Cerebellar cortex (tissue), 1 donor: ENCODE measurements at places on chromosomes 3 and 15.

GRCh38 chr3:141963301-141963700 is 86.9 kb downstream of the ATP1B3 start:
- no peak for DNase-seq

GRCh38 chr3:53730576-53730975 is 115.6 kb downstream of the CHDH start:
- peak; percentile 65 for DNase-seq

GRCh38 chr3:62332835-62333244 is 40.5 kb downstream of the FEZF2 start:
- DNase-seq: peak; percentile 42

GRCh38 chr15:59111251-59111650 is 6.3 kb downstream of the CCNB2 start:
- DNase-seq: no peak

DNA sequence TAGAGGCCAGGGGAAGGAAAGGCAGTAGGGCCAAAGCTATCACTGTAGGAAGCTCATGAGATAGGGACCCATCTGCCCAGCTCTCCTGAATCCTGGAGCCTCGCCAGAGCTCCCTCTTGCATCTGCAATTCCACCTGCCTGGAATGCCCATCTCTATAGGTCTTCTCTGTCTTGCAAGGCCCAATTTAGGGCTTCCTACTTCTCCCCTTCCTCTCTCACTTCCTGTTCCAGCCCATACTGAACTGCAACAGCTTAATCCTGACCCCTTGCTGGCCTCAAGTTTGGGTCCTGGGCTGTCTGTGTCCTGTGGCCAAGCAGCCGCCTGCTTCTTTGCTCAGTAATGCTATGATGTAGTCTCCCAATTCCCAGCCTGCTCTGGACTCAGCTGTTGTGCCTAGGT is 3.6 kb upstream of the PTPN23 start:
- no peak for DNase-seq

DNA sequence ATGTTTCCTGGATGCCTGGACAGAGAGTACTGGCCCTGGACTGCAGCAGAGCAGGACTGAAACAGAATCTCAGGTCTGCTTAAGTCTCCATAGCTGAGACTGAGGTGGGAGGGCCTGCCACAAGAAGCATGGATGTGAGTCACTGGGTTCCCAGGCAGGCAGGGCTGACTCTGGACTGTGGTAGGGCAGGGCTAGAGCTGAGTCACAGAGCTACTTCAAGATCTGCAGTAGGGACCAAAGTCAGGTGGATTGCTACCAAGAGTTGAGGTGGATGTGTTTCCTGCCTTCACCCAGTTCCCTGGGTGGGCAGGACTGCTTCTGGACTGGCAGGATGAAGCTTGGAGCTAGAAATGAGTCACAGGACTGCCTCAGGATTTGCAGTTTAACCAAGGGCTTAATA is 282.9 kb downstream of the AGBL1 start:
- DNase-seq: no peak

DNA sequence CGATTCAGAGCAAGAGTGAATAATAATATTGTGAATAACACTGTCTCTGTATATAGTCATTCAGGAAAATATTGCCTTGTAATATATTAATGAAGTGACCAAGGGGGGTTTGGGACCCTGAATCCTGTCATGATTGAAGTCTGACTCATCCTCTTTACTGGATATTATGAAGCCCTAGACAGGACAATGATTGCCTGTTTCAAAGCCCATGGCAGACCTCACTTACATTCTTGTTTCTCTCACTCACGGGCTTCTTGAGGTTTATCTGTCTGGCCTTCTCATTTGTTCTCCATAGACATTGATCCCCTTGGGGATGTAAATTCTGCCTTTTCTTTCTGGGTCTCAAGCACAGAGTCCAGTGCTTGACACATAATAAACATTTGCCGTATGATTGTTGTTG is 449.3 kb upstream of the THRB start:
- DNase-seq: no peak

- peak; percentile 33 for DNase-seq
These were observed 14.3 kb downstream of the ARL8B start for GRCh38 chr3:5136211-5136918.

GRCh38 chr3:24086617-24087404 is 141.7 kb downstream of the NR1D2 start:
- DNase-seq: no peak

DNA sequence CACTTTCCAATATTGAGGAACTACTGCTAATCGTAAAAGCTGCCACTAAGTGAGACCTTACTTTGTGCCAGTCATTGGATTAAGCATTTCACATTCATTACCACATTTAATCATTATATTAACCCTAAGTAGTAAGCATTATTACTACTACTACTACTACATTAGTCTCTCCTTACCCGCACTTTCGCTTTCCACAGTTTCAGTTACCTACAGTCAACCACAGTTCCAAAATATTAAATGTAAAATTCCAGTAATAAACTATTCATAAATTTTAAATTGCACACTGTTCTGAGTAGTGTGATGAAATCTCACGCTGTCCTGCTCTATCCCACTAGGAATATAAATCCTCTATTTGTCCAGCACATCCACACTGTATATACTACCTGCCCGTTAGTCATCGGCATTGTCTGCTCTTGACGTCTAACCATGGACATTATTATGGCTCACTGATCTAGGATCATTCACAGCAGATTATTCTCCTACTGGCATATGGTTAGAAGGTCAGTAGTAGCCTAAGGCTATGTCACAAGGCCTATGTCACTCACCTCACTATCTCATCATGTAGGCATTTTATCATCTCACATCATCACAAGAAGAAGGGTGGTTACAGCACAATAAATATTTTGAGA is 121.1 kb downstream of the GSK3B start:
- no peak for DNase-seq

GRCh38 chr15:91050128-91050455 is 27.7 kb upstream of the VPS33B start:
- no peak for DNase-seq

- no peak for DNase-seq
These were observed 403.3 kb upstream of the THBS1 start for GRCh38 chr15:39177561-39177960.

DNA sequence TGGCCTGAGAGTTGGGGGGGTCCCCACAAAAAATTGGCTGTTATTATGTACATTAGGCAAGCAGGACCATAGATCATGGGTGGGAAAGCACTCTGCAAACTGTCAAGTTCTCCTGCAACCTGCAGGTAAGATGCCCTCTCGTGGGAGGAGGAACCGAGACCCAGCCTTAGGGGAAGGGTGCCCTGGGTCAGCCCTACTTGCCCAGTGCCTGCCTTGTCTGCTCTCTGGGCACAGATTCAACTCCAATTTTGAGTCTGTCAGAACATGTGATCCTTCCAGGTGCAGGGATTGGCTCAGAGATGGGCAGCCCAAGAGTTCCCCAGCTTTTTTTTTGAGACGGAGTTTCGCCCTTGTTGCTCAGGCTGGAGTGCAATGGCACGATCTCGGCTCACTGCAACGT is 99.2 kb downstream of the PLXNA1 start:
- DNase-seq: no peak

GRCh38 chr15:89963301-89964231 is 37.6 kb upstream of the ZNF710 start:
- no peak for DNase-seq

- no peak for DNase-seq
These were observed 45.9 kb upstream of the ULK4 start for GRCh38 chr3:42007785-42008184.

DNA sequence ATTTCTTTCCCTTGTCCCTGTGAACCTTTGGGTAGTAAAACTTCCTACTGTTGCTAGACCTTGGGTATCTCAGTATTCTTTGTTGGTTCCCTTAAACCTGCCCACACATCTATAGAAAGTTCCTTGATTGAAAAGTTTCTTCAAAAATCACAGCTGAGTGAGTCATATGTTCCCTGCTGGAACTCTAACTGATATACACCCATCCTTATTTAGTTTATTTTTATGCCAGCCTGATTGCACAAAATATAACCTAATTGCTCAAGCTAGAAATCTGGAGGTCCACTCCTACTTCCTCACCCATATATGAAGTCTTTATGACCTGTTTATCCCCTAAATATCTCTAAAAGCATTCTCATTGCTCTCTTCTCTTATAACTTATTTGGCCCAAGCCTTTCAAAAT is 13.7 kb upstream of the GJD2 start:
- DNase-seq: no peak

- DNase-seq: no peak
These were observed 59.4 kb upstream of the XRN1 start for GRCh38 chr3:142507241-142507640.

DNA sequence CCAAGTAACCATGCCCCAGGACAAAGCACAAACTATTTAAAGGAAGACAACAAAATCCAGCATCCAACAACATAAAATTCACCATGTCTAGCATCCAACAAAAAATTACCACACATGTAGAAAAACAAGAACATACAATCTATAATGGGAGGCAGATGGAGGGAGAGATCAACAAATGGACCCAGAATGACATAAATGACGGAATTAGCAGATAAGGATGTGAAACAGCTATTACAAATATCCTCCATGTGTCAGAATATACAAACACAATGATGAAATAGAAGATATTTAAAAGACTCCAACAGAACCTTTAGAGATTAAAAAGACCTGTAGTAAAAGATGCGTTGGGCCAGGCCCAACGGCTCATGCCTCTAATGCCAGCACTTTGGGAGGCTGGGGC is 10.8 kb downstream of the LYSMD4 start:
- no peak for DNase-seq

GRCh38 chr15:43150191-43150929 is 17.0 kb downstream of the TMEM62 start:
- no peak for DNase-seq

GRCh38 chr3:190371152-190371551 is 16.8 kb upstream of the CLDN16 start:
- no peak for DNase-seq

- DNase-seq: no peak
These were observed 153.2 kb downstream of the UNC13C start for GRCh38 chr15:54131410-54131809.

- no peak for DNase-seq
These were observed 249.1 kb downstream of the OTOL1 start for GRCh38 chr3:161745741-161746140.

GRCh38 chr3:102492300-102492699 is 57.5 kb downstream of the ZPLD1 start:
- DNase-seq: no peak

GRCh38 chr3:136353461-136353860 is 103.3 kb downstream of the PCCB start:
- DNase-seq: no peak

GRCh38 chr3:135497979-135498378 is 467.5 kb upstream of the PPP2R3A start:
- no peak for DNase-seq

GRCh38 chr3:132629928-132630327 is 29.7 kb downstream of the ACAD11 start:
- DNase-seq: no peak

GRCh38 chr15:100252359-100252758 is 89.4 kb downstream of the ADAMTS17 start:
- DNase-seq: no peak

DNA sequence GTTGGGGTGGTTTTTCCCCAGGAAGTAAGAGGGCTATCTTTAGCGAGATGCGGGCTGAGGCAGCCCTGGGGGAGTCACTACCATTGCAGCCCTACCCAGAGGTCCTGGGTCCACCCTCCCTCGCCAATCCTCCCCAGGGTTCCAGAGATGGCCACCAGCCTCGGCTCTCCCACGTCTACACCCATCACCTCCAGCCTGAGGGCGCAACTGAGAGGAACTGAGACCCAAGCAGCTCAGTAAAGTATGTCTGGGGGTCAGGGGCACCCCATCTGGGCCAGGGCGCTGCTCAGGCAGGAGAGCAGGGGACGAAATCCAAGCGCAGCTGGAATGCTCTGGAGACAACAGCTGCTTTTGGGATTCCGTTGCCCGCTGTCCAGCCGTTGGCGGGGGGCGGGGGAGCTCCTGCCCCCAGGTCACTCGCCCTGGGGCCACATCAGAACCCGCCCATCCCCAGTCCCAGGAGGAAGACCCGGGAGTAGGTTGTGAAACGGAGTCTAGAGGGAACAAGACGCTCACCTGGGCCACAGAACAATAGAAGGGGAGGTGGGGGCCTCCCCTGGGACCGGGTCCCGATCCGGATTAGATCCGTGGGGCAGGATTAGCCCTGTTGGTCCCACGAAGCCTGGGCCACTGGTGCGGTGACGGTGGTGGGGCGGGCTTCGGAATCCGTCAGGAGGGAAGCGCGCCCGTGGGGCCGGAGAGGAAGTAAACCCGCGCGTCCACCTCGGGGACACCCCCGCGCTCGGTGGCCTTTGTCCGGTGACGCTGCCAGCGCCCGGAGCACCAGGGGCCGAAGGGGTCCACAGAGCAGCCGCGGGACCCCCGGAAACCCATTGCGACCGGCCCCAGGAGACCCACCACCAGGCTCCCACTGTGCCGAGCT is 1.4 kb upstream of the NDUFAF3 start:
- DNase-seq: no peak

- DNase-seq: no peak
These were observed 1433.9 kb upstream of the CADM2 start for GRCh38 chr3:83524901-83525300.

DNA sequence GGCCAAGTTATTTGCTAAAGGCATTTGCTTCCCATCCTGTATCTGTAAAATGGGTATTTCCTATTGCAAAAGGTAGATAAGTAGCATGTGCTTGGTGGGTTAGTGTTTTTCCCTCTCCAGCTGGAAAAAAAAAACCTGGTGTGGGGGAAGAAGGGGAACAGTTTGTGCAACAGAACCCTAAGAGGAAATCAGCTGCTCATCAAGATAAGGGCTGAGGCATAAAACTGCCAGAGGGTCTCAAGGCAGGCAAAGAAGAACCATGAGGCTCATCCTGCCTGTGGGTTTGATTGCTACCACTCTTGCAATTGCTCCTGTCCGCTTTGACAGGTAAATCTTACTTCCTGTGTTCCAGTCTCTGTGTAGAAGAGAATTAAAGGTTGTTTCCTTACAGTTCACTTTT is at the start of gene CPA3:
TSS of gene CPA3 (plus strand) at position 248 of the 400 bp plus-strand sequence. CDS start at position 260, 12 bp downstream.
- DNase-seq: no peak

GRCh38 chr3:31622636-31623288 is 90.0 kb downstream of the STT3B start:
- DNase-seq: no peak

- no peak for DNase-seq
These were observed 1.1 kb downstream of the SLCO3A1 start for GRCh38 chr15:91854639-91854990.

- peak; percentile 49 for DNase-seq
These were observed 932 bp downstream of the GSK3B start for GRCh38 chr3:120093119-120093910.
